Naive thymus-derived CD4-positive, alpha-beta T cell (primary cell): ENCODE measurements at places on chromosomes 5 and 9.

GRCh38 chr9:109297899-109298298, 23.0 kb downstream of the EPB41L4B start:
- DNase-seq = no peak

- no peak for DNase-seq
Observed at GRCh38 chr5:174608631-174609097, 115.7 kb upstream of the MSX2 start.

GRCh38 chr9:134693011-134693410, 51.4 kb downstream of the COL5A1 start:
- DNase-seq = no peak

GRCh38 chr5:111742177-111742994, 14.6 kb downstream of the NREP start:
- DNase-seq = no peak

DNA sequence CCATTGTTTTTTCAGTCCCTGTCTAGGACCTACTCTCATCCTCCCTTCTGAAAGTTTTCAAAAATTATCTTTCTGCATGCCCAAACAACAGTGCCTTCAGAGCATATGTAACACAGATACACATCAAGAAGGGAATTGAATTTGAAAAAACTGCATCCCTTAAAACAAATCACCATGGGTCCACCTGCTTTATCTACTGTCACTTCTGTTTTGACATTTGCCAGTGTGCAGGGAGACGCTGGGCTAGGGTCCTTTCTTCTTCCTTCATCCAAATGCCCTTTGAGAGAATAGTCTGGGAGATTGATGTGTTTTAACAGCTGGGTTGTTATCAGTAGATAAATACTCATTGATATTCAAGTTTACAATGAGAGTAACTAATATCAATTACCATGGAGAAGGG, 1630.1 kb downstream of the MAT2B start:
- DNase-seq = no peak

DNA sequence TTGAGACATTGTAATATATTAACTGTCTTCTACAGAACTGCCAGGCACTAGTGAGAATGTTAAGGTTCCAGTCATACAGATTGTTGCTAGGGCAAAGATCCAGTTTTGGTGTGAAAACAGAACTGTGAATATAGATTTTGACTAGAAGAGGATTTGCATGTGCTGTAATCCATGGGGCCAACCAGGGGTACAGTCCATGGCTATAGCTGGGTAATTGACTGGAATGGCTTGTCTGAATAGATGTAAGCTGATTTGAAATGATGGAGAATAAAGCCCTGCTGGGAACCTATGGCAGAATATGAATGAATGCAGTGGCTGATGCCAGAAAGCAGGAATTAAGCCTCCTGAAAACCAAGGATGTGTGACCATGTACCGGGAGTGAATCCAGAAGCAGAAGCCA, 748.5 kb upstream of the CDH10 start:
- no peak for DNase-seq

DNA sequence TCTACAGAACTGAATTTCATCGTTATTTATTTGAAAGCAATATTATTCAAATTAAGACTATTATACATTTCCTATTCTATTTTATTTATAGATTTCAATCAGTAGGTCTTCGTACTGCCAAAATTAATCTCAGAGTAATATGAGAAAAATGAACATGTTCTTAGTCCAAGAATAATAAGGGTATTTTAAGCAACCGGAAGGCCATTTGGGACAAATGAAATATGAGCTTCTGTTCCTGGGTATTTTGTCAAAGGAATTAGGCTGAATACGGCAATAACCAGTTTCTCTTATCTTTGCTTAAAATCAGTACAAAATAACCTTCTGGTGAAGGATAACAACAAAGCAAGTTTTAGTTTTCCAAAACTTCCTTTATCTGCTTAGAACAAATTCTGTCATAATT, 410.3 kb upstream of the PRR16 start:
- no peak for DNase-seq

GRCh38 chr9:130157079-130157478, 15.1 kb upstream of the NCS1 start:
- DNase-seq = no peak

- no peak for DNase-seq
Observed at GRCh38 chr5:176747670-176748072, 62.7 kb upstream of the UNC5A start.

- DNase-seq = no peak
Observed at GRCh38 chr9:127991017-127991756, 10.4 kb upstream of the EEIG1 start.

GRCh38 chr9:99356512-99356971, 134.5 kb downstream of the SEC61B start:
- no peak for DNase-seq

DNA sequence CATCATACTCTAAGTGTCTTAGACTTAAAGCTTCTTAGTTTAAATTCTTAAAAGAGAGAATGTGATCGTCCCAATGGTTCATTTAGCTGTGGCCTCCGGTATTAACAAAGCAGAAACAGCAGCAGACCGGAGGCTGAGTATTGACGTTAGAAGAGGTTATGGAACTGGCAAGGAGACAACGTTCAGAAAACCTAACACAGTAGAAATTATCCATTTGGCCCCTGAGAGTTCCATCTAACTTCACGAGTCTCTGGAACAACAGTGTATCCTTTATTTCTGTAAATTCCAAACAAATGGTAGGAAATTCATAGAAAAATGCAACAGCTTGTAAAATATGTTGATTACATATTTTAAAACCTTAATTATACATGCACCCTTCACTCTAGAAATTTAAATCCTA, 107.3 kb upstream of the PTGER4 start:
- no peak for DNase-seq

DNA sequence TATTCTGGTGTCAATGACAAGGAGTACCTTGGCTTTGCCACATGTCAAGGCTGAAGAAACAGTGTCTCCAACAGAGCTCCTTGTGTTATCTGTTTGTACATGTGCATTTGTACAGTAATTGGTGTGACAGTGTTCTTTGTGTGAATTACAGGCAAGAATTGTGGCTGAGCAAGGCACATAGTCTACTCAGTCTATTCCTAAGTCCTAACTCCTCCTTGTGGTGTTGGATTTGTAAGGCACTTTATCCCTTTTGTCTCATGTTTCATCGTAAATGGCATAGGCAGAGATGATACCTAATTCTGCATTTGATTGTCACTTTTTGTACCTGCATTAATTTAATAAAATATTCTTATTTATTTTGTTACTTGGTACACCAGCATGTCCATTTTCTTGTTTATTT, 19.8 kb downstream of the CD274 start:
- no peak for DNase-seq
